Hematopoietic multipotent progenitor cell treated with erythropoietin and hydrocortisone succinate and interleukin-3 and kit ligand, for 15 days (in vitro differentiated cells): ENCODE measurements at places on chromosomes 6 and 20.

- no peak for DNase-seq
Observed at GRCh38 chr20:21781446-21782075, 76.1 kb downstream of the PAX1 start.

DNA sequence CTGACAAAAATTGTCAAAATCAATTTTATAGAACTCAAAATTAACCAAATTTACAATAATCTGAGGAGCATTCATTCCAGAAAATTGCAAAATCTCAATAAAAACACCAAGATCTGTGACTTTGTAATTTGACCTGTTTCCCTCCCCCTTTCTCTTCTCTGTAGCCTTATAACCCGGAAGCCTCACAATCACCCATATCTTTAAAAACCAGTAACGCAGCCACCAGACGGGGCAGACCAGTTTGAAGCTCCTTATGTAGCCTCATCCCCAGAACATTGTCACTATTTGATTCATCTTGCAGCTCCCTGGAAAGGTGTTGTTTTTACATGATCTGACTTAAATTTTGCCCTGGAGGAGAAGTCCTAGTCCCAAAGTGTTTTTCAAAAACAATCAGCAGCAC lies 27.5 kb upstream of the TGM6 start:
- no peak for DNase-seq

DNA sequence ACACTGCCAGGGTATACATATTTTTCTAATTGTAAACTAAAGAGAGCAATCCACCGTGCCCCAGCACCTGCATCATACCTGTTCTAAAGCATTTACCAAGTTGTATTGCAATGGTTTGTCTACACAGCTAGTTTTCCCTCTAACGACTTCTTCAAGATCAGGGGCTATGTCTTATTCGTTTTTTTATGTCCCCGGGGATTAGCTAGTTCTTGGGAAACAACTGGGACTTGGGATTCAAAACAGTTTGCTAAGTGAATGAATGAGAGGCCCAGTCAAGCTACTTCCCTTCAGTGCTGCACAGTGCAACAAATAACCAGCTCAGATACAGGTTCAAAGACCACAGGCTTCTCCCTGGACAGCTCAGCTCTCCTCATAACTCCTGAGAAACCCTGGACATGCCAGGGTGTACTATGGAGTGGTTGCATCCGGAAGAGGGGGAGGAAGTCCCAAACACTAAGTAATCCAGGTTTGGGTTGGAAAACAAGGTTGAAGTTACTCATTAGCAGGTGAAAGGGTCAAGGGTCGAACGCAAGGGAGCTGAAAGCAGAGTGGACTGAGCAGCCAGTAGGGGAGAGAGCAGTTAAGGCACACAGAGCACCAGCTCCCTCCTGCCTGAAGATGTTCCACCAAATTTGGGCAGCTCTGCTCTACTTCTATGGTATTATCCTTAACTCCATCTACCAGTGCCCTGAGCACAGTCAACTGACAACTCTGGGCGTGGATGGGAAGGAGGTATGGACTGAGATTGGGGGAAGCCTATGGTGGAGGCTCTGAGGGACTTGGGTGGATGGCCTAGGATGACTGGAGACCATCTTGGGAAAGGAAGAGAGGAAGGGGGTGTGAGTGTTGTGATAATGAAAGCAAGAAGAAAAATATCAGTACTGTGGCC lies at the start of gene APOM:
APOM (plus strand) TSS at position 546 of the 889 bp plus-strand sequence; CDS start at position 619, 73 bp downstream.
- no peak for DNase-seq

DNA sequence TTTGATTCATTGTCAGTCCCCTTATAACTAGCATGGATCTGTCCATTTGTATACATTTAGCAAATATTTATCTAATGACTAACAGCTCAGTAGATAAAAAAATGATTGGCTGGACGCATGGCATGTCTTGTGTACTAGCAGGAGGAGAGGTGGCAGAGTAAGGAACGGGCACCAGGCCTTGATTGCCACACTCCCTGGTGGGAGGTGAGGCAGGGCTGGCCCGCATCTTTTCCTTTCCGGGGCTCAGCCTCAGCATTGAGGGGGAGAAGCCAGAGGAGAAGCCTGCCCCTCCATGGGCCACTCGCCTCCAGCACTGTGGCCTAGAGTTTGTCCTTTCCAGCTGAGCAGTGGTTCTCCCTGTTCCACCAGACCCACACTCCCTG lies 84.9 kb upstream of the TMEM181 start:
- DNase-seq: no peak

- no peak for DNase-seq
Observed at GRCh38 chr6:53360093-53360912, 11.6 kb upstream of the ELOVL5 start.

- DNase-seq: no peak
Observed at GRCh38 chr20:9301129-9302090, 213.0 kb upstream of the LAMP5 start.

- no peak for DNase-seq
Observed at GRCh38 chr6:34084591-34085290, 61.1 kb downstream of the GRM4 start.
